ENCODE measurements at places on chromosomes 4 and X. TPM values are rescaled to one million over a fixed set of nuclear protein-coding genes. Genes with fewer than 3 reads are reported as not detected.

Gene TLR1
- polyA plus RNA-seq, result 17.1 TPM

Gene PPP4R3C
- not detected for polyA plus RNA-seq

Gene PABPC4L
- polyA plus RNA-seq, result not detected

GRCh38 chrX:65331371-65331770 is 203.2 kb downstream of the LAS1L start:
- H3K36me3 ChIP-seq, result no peaks in the 10 kb centered on the region
- no peak overlapping the region for H3K27ac ChIP-seq
- no peak overlapping the region for H3K4me3 ChIP-seq
- DNase-seq, result no peak
- no peaks in the 10 kb centered on the region for H3K27me3 ChIP-seq

GRCh38 chrX:53272808-53273337 is 8.5 kb downstream of the IQSEC2 start:
- H3K4me1 ChIP-seq, result no peaks in the 10 kb centered on the region
- H3K4me3 ChIP-seq, result no peak overlapping the region
- DNase-seq, result no peak
- no peak overlapping the region for H3K27ac ChIP-seq
- no peaks in the 10 kb centered on the region for H3K36me3 ChIP-seq

GRCh38 chr4:159190651-159191050 is 87.8 kb downstream of the RAPGEF2 start:
- no peak overlapping the region for H3K27ac ChIP-seq
- no peak overlapping the region for H3K4me3 ChIP-seq
- no peaks in the 10 kb centered on the region for H3K36me3 ChIP-seq
- no peak for DNase-seq
- H3K27me3 ChIP-seq, result no peaks in the 10 kb centered on the region

- no peak for DNase-seq
- H3K36me3 ChIP-seq, result no peaks in the 10 kb centered on the region
Measured at GRCh38 chrX:12580548-12580947, 210.7 kb upstream of the PRPS2 start.

- H3K4me3 ChIP-seq, result no peak overlapping the region
- no peaks in the 10 kb centered on the region for H3K4me1 ChIP-seq
- no peaks in the 10 kb centered on the region for H3K27me3 ChIP-seq
Measured at GRCh38 chr4:143711543-143712154, 11.2 kb upstream of the FREM3 start.

GRCh38 chrX:103513476-103514108 is 5.7 kb downstream of the RAB40A start:
- no peaks in the 10 kb centered on the region for H3K36me3 ChIP-seq
- H3K27me3 ChIP-seq, result no peaks in the 10 kb centered on the region
- no peaks in the 10 kb centered on the region for H3K4me1 ChIP-seq
- no peak overlapping the region for H3K4me3 ChIP-seq

- no peak overlapping the region for H3K4me3 ChIP-seq
- no peak for DNase-seq
- no peaks in the 10 kb centered on the region for H3K36me3 ChIP-seq
- no peaks in the 10 kb centered on the region for H3K4me1 ChIP-seq
- H3K27ac ChIP-seq, result no peak overlapping the region
Measured at GRCh38 chrX:153636716-153637115, 10.3 kb upstream of the DUSP9 start.

- H3K27me3 ChIP-seq, result no peaks in the 10 kb centered on the region
- no peak overlapping the region for H3K4me3 ChIP-seq
- no peaks in the 10 kb centered on the region for H3K4me1 ChIP-seq
- no peaks in the 10 kb centered on the region for H3K36me3 ChIP-seq
Measured at GRCh38 chr4:58843455-58843854, 1733.3 kb upstream of the IGFBP7 start.

- no peaks in the 10 kb centered on the region for H3K36me3 ChIP-seq
- H3K27ac ChIP-seq, result no peak overlapping the region
- DNase-seq, result no peak
- H3K4me3 ChIP-seq, result no peak overlapping the region
- no peaks in the 10 kb centered on the region for H3K27me3 ChIP-seq
- H3K4me1 ChIP-seq, result no peaks in the 10 kb centered on the region
Measured at GRCh38 chr4:20505927-20506326, 194.3 kb upstream of the PACRGL start.
